ENCODE measurements at places on chromosomes 4 and X.

DNA sequence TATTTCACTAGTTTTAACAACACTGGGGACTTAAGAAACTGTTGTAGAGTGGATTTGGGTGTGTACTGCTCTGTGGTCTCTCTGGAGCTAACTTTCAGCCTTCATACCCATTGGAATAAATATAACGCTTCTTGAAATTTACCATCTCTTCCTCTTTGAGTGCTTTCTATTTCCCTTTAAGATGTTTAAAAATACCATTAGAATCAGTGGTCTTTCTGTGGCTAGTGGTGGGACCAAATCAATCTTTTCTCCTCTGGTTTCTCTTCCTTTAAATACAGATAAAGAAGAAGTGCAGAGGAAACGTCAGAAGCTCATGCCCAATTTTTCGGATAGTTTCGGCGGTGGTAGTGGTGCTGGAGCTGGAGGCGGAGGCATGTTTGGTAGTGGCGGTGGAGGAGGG is 92.0 kb downstream of the NFKB1 start:
- DNase-seq: no peak

DNA sequence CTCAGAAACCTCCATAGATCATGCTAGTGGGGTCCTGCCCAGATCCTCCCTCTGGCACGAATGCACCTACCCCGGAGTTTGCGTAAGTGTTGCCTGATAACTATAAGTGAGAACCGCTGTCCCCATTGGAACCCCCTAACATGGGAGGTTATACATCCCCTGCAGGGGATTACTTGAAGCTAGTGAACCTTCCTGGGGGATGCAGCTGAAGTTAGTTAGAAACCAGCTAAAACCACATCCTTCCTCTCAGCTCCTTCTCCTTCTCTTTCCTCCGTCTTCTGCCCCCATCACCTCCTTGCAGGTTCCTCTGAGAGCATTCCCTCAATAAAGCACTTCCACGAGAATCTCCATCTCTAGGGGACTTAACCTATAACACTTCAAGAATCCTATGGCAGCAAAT is 95.0 kb downstream of the ZNF827 start:
- DNase-seq: no peak

DNA sequence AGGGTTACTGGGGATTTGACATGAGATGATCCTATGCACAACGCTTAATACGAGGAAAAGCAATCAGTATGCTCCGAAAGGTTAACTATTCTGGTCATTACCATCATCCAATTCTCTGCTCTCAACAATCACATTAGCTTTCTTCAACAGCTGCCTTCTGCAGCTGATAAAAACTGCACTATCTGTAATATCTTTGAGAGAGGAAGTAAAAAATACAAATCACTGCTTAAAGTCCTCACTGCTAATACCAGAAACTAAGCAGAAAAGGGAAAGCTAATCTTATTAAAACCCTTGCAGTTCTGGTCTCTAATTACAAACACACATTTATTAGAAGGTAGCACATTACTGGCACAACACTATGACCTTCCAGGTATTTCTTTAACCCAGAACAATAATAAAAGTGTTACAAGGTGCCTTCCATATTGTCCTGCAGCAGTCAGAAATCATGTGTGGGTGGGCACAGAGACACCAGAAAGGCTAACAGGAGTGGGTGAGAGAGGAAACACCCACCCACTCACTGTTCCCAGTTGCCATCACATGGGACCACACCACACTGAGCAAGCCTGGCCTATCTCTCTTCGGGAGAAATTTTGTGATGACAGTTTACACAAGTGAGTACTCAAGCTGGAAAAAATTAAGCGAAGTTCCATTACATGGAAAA is 71.0 kb downstream of the RELL1 start:
- DNase-seq: no peak

DNA sequence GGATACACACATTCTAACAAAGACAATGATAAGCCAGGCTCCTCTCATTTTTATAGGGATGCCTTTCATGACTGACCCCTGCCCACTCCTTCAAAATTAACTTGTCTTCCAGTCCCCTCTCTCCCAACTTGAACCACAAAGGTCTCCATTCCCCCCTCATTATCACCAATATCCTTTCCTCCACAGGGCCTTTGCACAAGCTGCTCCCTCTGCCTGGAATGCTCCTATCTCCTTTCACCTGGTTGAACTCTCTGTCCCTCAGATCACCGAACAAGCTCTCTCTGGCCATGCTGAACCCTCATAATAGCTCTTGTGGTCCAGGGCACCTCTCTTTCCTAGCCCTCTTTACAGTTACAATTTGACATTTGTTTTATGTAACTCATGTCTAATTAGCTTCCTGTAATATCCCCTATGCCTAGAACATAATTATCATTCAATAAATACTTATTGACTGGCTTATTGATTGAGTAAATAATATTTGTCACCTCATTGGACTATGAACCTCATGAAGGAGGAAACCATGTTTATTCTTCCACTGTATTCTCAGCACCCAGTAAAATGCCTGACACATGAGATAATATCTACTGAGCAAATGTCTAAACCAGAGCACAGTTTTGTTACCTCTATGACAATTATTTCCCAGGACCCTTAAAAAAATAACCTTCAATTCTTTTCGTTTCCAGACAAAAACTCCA is 266.3 kb upstream of the RASGEF1B start:
- DNase-seq: no peak

GRCh38 chrX:39016556-39016955 is 215.3 kb downstream of the MID1IP1 start:
- no peak for DNase-seq

- DNase-seq: no peak
Observed at GRCh38 chr4:109049926-109050325, 252.5 kb downstream of the COL25A1 start.

DNA sequence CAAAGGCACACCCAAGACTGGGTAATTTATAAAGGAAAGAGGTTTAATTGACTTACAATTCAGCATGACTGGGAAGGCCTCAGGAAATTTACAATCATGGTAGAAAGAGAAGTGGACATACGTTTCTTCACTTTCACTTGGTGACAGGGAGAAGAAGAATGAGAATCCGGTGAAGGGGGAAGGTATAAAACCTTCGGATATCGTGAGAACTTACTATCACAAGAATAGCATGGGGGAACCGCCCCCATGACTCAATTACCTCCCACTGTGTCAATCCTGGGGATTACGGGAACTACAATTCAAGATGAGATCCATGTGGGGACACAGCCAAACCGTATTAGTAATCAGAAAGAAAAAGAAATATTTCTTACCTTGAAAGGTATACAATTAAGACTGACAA is 782.9 kb upstream of the HS3ST1 start:
- DNase-seq: no peak

DNA sequence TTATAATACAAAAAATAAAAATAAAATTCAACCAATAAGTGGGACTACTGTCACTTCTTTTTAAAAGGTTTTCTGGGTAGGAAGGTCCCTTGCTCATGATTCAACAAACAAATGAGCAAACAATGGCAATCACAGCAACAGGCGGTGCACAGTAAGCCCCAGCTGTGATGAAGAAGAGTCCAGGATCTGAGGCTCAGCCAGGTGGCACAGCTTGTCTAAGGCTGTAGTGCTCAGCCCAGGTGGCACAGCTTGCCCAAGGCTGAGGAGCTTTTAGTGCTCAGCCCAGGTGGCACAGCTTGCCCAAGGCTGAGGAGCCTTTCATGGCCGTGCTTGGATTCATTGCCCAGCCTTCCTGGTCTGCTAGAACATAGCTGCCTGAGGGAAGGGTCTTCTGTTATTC is 75.0 kb downstream of the ZFYVE28 start:
- DNase-seq: no peak

GRCh38 chr4:159540038-159540437 is 437.2 kb downstream of the RAPGEF2 start:
- DNase-seq: no peak
